Activated naive CD8-positive, alpha-beta T cell treated with anti-CD3 and anti-CD28 coated beads, Interleukin-2, amount 50 U/mL, for 16 hours (primary cell): ENCODE measurements at places on chromosomes 16 and 17.
A peak's percentile ranks its signal among the peaks of the same experiment; 100 is the strongest.

DNA sequence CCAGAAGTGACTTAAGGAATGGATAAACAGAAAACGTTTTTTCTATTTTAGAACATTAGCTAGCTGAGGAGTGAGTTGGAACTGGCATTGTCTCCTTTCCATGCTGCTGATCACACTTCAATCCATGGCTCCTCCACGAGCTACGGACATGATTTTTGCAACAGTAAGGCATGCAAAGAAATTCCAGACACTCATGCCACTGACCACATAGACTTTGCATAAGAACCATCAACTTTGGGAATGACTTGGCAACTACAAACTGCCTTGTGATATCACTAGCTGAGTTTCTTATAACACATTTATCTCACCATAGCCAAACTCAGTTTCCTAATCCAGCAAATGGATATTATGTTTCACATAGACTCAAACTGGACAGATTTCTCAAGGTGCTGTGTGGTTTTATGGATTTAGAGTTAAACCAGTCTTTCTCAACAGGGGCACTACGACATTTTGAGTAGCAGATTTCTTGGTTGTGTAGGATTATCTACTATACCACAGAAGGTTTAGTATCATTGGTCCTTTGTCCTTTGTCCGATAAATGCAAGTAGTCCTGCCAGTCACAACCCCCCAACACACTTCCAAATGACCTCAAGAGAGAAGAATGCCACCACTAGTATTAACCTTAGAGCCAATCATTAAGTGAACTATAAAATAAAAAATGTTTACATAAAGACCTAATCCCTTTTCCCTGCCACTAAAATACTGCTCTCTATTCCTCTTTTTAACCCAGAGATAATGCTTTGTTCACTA lies 48.3 kb upstream of the C17orf78 start:
- no peak for DNase-seq

GRCh38 chr16:19071811-19072777 lies 4.7 kb downstream of the COQ7 start:
- no peak for DNase-seq

- DNase-seq = peak; percentile 65
These were observed 7.0 kb downstream of the MPP2 start for GRCh38 chr17:43900183-43900857.

DNA sequence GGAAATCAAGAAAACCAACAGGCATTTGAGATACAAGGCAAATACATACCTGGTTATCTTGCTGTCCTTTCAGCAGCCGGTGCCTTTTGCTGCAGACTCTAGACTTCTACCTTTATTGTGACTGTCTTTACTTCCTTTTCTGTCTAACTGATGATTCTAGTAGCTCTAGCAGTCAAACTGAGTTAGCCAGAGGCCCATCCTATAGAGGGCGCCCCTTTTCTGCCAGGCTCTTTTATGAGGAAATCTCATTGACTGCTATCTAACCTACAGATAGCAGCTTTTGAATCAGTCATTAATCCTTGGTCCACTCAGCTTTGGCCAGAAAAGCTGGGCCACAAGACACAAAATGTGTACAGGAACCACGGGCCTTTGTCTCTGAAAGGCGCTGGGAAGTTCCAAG lies 87.5 kb upstream of the WSB1 start:
- no peak for DNase-seq
